Fibroblast of skin of scalp (primary cell): ENCODE measurements at places on chromosomes 3 and 15.

DNA sequence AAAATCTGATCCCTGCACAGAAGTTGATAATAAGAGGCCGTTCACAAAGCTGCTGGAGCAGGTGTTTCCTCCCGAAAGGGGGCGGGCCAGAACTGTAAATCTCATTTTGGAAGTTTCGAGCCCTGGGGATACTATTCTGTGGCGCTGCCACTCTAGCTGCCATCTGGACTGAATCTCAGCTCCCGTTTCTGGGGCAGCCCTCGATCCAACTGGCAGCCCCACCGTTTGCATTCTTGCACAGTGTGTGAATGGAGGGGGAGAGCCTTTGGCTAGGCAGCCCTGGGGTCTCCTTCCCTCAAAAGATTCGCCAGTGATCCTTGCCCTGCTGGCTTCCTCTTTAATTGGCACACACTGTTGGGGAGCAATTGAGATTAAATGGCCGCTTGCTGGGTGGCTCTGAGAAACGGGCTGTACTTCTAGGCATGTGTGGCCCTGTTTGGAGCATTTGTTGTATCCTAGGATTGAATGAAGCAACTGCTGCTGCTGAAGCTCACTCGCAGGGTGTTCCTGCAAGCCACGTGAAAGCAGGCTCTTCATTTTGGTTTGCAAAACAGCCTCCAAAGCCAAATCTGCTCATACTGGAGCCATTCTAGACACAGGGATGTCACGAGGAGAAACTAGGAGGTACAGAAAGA lies 57.2 kb upstream of the TOPAZ1 start:
- no peak for DNase-seq

DNA sequence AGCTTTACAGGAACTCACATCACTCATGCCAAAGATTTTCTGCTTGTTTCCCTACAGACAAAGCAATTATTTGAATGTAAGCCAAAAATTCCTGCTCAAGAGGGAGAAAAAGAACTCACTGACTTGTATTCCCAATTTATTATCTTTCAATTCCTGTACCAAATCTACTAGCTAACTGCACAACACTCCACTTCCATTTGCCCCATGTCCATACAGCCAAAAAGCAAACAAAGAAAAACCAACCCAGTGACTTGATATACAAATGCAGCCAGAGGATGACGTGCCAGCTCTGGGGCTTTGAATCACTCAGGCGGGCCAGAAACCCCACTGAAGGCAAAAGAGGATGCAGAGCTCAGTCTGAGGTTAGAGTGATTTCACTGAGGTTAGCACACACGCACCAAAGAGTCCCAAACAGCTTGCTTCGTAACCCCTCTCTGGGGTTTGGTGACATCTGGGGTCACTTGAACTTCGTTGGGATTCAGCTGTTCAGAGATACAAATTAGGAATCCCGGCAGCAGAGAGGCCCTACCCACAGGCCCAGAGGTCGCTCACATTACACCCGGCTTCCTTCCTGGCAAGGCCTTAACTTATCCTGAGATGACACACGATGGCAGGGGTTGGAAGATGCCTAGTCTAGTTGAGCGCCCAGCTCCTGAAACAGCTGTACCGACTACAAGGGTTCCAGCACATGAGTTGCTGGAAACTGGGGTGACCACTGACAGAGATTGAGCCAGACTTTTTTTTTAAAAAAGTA lies 1.6 kb downstream of the RFTN1 start:
- DNase-seq, result peak; percentile 78

DNA sequence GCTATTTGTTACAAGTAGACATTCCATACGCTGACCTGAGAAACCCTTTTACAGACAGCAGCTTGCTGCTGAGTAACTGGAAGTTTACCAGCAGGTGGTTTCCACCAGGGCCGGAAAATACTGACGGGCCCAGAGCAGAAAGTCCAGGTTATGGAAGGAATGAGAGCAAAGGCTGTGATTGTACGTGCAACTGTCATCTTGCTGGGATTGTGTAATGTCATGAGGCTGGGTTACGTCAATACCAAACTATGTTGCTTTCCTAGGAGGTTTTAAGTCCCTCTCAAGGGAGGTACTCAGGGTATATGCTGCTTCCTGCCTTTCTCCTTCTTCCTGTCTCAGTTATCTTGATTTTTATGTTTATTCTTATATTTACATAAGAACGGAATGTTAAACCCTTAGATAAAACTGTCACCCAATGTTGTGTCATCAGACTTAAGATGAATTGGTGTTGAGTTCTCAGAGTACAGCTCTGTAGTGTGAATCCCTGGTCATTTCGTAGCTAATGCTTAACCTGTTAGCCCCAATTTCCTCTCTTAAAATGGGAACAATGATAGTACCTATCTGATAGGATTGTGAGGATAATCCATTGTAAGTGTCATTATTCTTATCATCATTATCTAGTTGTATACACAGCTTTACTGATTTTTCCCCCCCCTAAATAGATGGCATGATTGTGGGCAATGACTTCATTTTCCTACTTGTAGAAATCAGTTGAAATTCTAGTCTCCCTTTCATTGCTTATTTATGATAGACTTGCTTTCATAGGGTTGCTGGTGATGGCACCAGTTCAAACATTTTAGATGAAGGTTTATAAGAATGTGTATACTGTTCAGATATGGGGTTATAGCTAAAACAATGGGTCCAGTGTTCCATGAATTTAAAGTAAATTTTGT lies 101.4 kb downstream of the FNDC3B start:
- peak; percentile 91 for DNase-seq

DNA sequence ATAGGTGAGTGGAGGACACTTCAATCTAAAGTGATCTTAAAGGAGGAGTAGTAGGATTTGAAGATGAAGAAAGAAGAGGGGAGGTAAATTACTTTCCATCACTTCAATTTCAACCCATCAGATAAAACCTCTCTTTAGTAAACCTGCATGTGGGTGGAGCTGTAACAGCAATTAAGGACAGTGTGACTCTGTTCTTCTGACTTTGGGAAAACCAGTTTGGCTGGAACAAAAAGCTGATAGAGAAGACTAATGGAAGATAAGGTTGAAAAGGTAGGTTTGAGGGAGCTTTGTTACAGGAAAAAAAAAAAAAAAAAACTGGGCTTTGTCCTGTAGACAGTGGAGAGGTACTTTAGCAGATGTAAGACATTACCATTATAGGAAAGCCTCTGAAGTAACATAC lies 4.5 kb upstream of the GSK3B start:
- no peak for DNase-seq

DNA sequence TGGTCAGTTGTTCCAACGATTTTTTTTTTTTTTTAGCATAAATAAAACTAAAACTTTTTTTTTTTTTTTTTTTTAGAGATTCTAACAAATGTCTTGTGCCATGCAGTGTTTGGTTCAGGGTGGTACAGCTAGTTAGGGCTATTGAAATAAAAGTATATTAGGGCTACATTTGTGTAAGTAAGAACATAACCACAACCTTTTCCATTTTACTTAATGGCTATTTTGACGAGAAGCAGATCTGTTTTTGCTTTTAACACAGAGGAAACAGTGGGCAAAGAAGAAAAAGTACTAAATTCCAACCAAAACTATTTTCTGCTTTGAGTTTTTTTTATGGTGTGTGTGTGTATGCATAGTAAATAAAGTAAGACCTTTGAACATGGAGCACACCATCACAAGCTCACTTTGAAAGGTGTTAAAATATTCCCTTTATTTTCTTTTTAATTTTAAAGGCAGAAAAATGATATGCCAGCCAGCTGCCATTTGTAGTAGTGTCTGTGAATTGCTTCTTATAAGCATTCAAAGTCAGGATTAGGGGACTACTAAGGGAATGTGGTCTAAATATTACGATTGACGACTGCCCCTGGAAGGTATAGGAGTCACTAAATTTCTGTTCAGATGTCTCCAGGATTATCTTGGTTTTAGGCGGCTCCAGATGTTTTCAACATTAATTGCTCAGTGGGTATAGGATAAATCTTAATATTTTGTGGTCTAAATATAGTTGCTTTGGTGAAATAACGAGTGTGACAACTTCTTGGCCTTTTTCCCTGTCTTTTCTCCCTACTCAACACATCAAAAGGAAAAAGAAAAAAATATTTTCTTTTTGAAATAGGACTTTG lies 3.1 kb downstream of the RARB start:
- no peak for DNase-seq

GRCh38 chr3:189766416-189766815 lies 135.2 kb downstream of the TP63 start:
- peak; percentile 3 for DNase-seq

GRCh38 chr15:82553846-82554245 lies 13.6 kb upstream of the RPS17 start:
- DNase-seq, result no peak

- DNase-seq, result no peak
Measured at GRCh38 chr3:188158731-188159310, 4.9 kb downstream of the LPP start.

DNA sequence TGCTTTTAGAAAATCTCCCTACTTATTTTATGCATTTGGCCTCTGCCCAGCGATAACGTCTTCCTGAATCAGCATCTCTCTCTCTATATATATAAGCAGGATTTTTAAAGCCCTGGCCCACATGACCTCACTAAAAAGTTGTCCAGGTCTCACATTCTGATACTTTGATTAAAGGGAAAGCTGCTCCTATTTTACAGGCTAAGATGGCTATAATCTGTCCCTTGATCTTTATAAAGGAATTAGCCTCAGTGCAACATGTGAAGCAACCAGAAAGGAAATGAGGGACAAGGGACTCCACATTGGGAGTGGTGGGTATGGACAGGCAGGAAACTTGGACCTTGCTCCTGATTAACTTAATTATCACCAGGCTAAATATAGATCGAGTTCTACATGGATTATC lies 25.6 kb upstream of the MUC13 start:
- DNase-seq, result no peak

GRCh38 chr15:52180196-52180835 lies 10.9 kb downstream of the GNB5 start:
- DNase-seq, result no peak

DNA sequence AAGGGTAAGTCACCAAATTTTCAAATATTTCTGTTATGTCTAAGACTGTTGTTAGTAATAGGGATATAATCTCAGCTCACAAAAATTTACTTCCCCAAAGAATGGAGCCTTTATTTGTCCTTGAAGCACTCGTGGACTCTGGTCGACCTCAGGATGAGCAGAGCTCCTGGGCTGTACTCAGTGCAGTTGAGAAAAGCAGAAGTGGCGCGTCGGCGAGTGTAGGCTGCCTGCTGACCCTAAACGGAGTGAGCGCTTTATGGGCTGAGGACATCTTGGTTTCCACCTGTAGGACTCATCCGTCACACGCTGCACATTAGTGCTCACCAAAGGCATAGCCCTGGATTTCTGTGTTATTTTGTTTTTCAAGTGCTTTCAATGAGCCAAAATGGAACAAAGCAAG lies 11.0 kb downstream of the GABRA5 start:
- DNase-seq, result no peak

GRCh38 chr3:49158103-49158709 lies 7.9 kb downstream of the CCDC71 start:
- DNase-seq, result no peak

DNA sequence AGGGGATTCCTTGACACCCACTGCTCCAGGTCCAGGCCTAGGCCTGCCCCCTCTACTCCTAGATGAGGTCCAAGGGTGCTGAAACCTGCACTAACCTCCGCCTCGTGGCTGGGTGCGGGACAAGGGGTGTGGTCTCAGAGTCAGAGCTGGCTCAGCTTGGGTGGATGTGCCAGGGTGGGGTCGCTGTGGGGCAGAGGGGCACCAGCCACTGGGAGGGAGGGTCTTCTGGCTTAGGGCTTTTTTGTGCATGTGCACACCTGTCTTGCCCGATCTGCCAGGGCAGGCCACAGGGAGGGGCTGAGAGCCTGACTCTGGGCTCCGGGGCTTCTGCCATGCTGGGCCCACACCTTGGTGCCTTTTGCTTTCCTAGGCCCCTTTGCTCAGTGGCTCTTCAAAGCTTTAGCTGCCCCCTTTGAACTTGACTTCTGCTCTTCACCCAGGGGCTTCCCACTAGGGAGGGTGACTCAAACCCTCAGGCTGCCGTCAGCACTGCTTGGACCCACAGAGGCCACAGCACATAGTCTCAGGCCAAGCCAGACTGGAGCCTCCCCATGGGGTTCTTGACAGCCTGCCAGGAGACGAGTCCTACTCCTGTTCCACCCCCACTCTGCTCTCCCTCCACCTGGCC lies 73.0 kb downstream of the KLF13 start:
- DNase-seq, result peak; percentile 60

- peak; percentile 91 for DNase-seq
Measured at GRCh38 chr3:37114251-37115145, 59.9 kb downstream of the LRRFIP2 start.

- DNase-seq, result peak; percentile 98
Measured at GRCh38 chr3:24254649-24255048, 240.0 kb downstream of the THRB start.

DNA sequence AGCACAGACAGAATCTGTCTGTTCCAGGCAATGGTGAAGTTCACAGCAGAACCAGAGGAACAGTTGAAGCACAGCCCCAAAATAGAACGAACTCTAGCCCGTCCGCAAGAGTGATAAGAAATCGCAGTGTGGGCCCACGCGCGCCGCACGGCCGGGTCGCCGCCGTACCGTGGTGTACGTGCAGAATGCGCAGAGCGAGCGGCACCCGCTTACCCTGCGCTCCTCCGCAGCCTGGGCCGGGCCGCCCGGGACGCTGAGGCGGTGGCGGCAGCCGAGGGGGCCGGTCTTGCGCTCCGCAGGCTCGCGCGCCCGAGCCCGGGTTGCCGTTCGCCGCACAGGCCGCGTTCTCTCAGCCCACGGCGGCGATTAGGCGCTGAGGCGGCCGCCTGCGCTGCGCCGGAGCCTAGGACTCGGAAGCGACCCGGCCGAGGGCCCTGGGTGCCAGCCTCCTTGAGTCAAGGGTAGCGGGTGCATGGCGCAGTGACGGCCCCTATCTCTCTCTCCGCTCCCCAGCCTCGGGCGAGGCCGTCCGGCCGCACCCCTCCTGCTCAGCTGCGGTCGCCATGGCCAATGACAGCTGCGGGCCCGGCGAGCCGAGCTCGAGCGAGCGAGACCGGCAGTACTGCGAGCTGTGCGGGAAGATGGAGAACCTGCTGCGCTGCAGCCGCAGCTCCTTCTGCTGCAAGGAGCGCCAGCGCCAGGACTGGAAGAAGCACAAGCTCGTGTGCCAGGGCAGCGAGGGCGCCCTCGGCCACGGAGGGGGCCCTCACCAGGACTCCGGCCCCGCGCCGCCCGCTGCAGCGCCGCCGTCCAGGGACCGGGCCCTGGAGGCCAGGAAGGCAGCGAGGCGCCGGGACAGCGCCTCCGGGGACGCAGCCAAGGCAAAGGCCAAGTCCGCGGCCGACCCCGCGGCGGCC lies 20.5 kb downstream of the WDR73 start:
- peak; percentile 77 for DNase-seq

DNA sequence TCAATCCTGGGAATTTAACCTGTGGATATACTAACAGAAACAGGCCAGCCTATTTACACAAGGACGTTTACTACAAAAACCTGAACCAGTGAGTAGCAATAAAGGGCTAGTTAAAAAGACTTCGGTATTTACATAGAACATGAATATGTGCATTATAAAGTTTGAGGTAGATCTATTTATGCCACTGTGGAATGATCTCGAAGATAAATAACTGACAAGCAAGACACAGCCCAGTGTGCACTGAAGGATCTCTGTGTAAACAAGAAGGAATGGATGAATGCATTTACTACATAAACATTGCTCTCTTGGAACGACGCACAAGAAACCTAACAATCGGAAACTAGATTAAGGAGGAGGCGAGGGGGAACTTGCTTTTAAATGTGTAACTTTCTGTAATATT lies 132.0 kb upstream of the NSMCE3 start:
- no peak for DNase-seq
